ENCODE measurements at places on chromosomes 3 and 15. TPM values are rescaled to one million over a fixed set of nuclear protein-coding genes. Genes with fewer than 3 reads are reported as not detected.

The TICRR gene
- total RNA-seq = 0.06 TPM

The ATP13A5 gene
- total RNA-seq = not detected

The SYNM gene
- 0.11 TPM for total RNA-seq

The ABHD6 gene
- total RNA-seq = 0.71 TPM

The HGD gene
- 2.0 TPM for total RNA-seq

The OXSR1 gene
- 30.3 TPM for total RNA-seq

The GCNT3 gene
- total RNA-seq = not detected

The CHRNA7 gene
- total RNA-seq = not detected

The HYAL3 gene
- 3.0 TPM for total RNA-seq

All from CD4-positive, alpha-beta T cell (primary cell).